ENCODE measurements at places on chromosomes 11 and 22.

DNA sequence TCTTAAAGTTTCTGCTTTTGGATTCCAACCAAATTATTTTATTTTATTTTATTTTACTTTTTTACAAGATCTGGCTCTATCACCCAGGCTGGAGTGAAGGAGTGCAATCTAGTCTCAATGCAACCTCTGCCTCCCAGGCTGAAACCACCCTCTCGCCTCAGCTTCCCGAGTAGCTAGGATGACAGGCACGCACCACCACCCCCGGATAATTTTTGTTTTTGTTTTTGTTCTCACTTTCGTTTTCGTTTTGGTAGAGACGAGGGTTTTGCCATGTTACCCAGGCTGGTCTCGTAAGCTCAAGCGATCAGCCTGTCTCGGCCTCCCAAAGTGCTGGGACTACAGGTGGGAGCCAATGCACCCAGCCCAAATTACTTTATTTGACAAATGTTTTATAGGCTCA, 219.8 kb downstream of the ETS1 start:
- DNase-seq, result no peak

DNA sequence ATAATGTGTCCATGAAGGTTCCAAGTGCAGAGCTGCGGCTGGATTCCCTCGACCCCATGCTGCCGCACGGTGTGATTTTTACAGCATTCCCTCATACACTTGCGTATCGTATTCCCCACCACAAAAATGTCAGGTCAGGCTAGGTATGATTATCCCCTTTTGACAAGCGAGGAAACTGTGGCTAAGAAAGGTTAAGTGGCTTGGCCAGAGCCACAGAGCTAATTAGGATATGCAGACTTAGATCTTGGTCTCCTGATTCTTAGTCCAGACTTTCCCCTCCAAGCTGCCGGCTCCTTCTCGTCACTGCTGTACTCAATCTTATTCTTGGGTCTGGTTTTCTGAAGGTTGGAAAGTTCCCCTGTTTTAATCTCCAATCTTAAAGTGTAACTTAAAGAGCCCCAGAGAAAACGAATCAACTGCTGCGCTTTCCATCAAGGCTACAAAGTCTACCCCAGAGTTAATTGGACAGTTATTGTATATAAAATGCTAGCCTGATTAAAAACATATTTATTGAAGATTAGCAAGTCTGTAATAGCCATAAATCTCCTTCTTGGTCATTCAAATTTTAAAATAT, 176.6 kb downstream of the ADAMTS15 start:
- DNase-seq, result no peak

DNA sequence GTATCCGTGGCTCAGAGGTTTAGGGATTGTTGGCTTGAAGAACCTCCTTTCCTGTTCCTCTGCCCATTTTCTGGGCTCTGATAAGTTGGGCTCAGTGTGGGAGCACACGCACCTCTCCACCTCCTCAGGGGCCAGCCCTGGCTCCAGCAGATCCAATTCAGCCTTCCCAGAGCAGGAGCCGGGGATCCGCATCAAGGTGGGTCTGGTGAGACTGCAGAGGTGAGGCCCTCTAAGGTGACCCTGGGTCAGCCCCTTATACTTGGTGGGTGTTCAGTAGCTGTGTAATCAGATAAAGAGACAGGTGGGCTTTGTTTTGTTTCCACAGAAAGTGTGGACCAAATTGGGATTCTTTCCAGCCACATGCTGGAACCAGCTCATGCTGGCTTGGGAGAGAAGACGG, 1466.0 kb downstream of the TBC1D22A start:
- no peak for DNase-seq

GRCh38 chr22:42720263-42721044, at the start of gene A4GALT:
TSS of gene A4GALT (minus strand) at chr22:42720870. CDS start at chr22:42693951, 26,919 bp downstream.
- no peak for DNase-seq

DNA sequence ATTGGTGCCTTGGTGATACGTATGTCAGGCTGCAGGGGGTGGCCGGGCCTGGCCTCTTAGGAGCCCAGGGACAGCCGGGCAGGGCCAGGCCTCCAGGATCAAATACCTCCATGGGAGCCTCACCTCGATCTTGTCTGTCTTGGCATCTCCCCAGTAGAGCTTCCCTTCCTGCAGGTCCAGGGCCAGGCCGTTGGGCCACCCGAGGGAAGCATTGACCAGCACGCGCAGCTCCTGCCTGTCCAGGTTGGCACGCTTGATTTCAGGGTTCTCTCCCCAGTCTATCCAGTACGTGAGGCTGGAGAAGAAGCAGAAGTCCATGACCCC, 137.7 kb downstream of the CRYBB2 start:
- no peak for DNase-seq

DNA sequence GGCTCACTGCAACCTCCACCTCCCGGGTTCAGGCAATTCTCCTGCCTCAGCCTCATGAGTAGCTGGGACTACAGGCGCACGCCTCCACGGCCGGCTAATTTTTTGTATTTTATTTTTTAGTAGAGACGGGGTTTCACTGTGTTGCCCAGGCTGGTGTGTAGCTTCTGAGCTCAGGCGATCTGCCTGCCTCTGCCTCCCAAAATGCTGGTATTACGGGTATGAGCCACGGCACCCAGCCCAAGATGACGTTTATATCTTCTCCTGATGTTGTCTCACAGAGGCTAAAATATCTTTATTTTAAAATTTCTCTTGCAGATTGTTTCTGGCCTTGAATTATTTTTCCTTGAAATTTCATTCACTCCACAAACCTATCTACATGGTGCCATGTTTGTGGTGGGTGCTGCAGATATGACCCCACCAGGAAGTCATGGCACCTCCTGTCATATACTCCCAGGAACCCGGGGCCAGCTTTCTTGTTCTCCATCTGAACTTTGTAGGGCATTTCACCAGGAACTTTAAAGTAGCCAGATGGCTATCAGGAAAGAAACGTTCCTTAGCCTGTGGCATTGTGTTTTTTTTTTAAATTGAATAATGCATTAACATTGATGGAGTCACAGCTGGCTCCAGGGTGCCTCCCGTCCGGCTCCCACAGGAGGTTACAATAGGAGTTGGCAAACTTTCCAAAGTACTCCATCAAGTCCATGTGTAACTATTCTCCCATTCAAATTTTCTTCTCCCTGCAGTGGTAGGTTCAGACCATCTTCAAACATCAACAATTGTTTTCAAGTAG, 42.0 kb upstream of the LIPT2 start:
- no peak for DNase-seq

DNA sequence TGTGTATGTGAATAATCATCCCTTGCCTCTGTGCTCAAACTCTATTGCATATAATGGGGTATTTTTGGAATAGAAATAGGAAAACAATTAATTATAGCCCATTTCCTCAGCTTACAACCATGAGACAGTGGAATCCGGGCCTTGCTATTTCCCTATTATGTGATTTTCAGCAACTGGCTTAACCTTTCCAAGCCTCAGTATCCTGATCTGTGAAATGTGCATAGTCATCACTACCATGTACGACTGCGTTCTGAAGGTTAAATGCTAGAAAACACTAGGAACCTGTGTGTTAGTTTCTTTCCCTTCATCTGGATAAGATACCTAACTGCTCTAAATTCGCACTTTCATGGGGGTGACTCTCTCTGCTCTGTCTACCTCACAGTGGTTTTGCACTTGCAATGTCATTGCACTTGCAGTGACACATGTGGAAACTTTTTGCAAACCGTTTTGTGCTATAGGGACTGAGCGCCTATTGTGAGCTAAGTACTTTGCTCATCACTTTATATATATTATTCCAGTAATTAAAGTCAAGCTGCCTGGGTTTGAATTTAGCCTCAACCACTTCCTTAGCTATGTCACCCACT, 48.3 kb downstream of the IRAG1 start:
- DNase-seq, result no peak

- peak; percentile 78 for DNase-seq
These were observed 53.0 kb downstream of the PARVA start for GRCh38 chr11:12430351-12430750.

DNA sequence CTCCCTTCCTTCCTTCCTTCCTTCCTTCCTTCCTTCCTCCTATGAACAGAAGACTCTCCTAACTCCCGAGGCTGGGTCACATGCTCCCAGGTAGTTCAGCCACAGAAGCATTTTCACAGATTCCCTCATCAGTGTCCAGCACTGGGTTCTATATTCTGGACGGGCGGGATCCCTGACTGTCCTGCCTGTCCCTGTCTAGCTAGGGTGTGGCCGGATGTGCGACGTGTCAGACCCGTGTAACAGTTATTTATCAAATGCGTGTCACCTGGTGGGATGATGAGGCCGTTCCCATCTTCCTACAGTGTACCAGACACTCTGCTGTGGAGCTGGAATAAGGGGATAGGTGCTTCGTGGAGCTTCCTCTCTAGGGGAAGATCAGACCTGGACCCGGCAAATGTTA, 901.0 kb downstream of the BRD1 start:
- DNase-seq, result no peak

DNA sequence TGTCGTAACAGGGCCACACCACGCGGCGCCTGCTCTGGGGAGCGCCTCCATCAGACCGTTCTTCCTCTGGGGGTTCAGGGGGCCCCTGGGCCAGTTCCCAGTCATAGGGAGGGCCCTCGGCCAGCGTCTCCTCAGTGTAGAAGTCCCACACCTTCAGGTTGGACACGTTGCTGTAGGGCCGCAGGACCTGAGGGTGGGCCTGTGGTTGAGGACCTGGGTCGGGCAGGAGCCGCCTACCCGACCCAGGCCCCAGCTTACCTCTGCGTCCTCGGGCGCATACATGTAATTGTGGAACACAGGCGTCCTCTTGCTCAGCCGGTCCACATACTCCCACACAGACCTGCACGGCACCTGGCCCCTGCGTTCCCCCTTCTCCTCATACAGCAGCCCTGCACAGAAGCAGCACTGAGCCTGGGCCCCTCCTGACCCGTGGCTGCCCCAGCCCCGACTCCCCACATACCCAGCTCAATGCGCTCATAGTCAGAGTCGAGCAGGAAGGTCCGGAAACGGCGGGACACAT, 20.2 kb downstream of the SBF1 start:
- DNase-seq, result no peak

GRCh38 chr11:60263402-60263801, 17.1 kb upstream of the MS4A4A start:
- DNase-seq, result no peak
